Ecto neural progenitor cell (in vitro differentiated cells): ENCODE measurements at places on chromosomes 3 and 15.

DNA sequence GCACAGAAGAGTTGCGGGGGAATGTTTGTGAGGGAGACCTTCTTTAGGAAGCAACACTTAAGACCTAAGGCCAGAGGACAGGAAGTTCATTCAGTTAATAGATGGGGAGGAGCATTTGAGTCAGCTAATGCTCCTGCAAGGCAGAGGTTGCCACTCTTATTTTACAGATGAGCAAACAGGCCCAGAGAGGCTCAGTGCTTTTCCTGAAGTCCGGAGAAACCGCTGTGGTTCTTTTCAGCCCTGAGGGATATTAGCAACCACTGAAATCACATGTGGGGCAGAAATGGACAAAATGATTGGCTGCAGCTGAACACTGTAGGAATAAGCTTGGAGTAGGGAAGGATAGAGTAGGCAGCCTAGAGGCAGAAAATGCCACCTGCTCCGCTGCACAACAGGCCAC lies 33.3 kb upstream of the RTP4 start:
- DNase-seq = no peak

GRCh38 chr15:31852933-31853799 lies 177.1 kb upstream of the CHRNA7 start:
- DNase-seq = no peak

GRCh38 chr15:86077070-86077469 lies 2.6 kb upstream of the AGBL1 start:
- DNase-seq = no peak

- no peak for DNase-seq
Observed at GRCh38 chr3:72830452-72831223, 17.6 kb downstream of the SHQ1 start.

- DNase-seq = no peak
Observed at GRCh38 chr3:14703791-14704190, 28.9 kb downstream of the C3orf20 start.

DNA sequence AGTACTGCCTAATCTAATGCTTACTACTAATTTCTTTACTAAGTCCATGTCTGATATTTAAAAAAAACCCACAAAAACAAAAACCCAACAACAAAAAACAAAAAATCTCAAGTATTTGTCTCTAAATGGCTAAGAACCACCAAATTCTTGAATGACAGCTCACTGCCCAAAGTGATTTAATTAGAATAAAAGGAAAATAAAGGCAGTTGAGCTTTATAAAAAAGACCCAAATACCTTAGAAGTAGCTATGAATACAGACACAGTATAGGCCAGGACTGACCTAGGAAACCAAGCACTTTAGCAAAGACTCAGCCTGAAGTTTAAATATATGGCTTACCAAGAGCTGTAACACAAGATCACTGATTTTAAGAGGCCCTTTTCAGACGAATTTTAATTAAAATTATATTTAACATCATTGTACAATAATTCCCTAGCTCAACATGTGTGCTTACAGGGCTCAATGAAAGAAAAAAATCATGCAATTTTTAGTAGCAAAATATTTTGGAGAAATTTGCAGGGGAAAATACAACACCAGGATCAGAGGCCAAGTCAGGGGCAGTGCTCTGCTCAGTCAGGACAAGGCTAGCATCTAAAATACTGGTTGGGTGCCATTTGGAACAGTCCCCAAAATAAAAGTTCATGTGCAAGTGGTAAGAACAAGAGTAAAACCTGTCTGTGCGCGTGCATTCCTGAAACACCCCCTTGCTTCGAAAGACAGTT lies 24.8 kb downstream of the UQCC5 start:
- no peak for DNase-seq

DNA sequence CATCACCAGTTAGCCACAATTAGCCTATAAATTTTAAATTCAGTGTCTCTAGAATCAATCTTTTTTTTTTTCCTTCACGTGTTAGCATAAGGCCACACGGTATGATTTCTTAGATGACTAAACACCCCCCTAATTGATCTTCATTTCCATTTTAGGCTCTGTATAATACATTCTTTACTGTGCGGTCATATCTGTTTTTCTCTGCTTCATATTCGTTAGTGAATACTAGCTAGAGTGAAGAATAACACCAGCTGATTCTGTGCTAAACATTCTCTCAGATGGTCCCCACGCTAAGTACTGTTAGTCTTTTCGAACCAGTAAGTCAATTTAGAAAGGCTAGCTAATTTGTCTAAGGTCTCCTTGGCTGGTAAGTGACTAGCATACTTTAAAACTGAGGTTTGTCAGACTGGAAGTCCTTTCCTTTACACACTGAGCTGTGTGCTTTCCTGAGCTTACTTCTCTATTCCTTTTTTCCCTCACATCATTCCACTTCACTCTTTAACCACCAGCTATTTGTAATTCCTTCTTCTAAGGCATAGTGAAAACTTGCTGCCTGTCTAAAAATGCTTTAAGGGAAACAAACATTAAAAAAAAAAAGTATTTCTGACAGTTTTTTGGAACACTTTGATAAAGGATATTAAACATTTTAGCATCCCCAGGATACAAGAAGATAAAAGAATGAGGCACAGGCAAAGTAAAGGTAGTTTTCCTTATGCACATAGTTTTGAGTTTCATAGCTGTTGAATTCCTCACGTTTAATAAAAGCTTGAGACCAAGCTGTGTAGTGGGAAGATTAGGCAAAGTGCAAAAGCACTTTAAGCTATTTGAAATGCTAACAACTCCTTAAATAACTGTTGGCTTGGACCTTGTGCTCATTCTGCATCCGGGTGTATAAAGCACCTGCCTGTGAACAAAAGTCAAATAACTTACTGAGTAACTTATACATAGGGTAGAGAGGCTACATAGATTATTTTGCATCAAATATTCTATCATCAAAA lies 17.1 kb downstream of the ZFAND6 start:
- DNase-seq = no peak

DNA sequence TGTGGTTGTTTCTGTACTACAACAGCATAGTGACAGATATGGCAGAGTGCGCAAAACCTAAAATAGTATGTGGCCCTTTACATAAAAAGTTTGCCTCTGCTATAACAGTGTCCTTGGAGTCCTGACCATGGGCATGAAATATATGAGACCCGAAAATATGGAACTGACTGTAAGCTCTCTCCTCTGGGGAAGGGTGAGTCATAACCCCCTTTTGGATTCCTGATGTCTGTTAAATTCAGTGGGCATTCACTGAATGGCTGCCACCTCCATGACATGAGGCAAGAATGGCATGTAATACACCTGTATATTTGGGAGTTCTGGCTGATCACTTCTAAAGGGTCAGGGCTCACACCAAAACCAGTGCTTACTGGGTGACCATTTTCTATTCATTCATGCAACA lies 6.1 kb downstream of the TBC1D2B start:
- DNase-seq = no peak

- no peak for DNase-seq
Observed at GRCh38 chr3:29267226-29267625, 13.6 kb upstream of the RBMS3 start.

DNA sequence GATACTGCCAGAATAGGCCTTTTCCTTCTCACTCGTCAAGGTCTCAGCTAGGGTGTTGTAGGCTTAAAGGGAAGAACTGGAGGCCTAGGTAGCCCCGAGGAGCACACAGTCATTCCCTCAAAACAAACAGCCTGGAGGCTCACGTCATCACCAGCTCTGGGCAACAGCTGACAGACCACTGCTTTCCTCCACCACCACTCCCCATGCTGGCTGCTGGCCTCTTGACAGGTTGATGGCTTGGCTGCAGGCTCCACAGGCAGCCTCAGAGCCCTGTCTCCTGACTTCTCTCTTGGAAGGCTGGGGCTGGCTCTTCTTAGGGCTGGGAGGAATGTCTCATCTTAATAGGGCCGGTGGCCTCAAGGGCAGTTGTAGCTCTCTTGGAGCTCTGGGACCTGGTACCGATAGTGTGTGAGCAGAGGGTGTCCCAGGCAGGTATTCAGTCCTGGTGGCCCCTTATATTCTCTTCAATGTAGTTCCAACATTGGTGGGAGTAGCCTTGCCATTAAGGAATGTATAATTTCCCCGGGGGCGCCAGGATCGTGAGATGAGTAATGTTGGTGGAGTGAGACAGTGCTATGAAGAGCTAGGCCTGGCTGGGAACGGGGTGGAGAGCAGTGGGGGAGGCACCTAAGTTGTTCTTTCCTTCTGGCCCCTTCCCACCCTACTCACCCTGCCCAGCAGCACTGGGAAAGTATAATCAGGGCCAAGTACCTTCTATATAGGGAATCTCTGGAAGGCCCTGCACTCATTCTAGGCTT lies 6.1 kb upstream of the AP2M1 start:
- no peak for DNase-seq

GRCh38 chr3:12148183-12148940 lies 10.3 kb downstream of the TIMP4 start:
- DNase-seq = no peak

- no peak for DNase-seq
Observed at GRCh38 chr3:188067932-188068331, 86.0 kb upstream of the LPP start.

- no peak for DNase-seq
Observed at GRCh38 chr3:121663171-121663847, 2.6 kb upstream of the HCLS1 start.

DNA sequence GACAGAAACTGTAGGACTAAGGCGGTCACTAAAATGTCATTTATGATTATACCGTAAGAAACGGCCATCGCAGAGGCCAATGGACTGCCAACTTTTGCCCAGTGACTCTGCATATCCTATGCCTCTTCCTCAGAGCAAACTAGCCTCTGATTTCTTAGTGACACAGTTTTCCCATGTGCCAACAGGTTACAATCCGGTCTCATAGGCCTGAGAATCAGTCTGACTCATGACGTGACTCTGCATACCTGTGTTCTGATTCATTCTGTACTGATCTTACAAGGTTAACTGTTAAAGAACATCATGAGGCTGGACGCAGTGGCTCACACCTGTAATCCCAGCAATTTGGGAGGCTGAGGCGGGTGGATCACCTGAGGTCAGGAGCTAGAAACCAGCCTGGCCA lies 17.8 kb downstream of the RUBCN start:
- no peak for DNase-seq

DNA sequence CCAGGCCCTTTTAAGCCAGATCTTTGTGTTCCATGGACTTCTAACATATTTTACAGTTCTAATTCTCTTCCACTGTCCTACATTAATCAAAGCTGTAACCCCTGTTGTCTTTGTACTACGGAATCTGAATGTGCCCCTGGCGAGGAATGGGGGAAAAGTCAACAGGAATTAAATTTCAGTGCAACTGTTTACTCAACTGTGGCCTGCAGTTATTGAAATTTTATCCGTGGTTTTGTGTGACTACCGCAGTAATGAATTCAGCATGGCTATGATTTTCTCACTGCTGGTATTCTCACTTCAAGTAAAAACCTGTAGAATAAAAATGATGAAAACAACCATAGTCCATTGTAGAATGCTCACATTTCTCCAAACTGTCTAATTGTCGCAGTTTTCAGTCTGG lies 388.0 kb downstream of the FOXP1 start:
- DNase-seq = no peak

- DNase-seq = peak; percentile 45
Observed at GRCh38 chr15:31472636-31473384, 146.2 kb downstream of the KLF13 start.

DNA sequence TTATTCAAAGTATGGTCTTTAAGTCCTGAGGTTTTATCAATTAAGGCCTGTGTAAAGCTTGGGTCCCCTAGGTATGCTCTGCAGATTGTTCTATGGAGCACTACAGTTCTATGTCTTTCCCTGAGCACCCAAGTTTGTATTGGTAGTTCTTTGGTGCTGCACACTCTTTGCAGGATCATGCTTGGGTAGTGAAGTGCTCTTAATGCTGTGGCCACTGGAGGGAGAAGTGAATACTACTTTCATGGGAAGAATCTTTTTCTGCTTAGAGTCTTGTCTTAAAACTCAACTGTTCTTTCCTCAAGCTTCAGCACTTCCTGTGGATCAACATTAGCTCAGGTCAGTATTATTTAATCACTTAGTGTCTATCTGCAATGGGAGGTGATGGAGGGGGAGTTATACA lies 93.6 kb upstream of the CFAP20DC start:
- no peak for DNase-seq

DNA sequence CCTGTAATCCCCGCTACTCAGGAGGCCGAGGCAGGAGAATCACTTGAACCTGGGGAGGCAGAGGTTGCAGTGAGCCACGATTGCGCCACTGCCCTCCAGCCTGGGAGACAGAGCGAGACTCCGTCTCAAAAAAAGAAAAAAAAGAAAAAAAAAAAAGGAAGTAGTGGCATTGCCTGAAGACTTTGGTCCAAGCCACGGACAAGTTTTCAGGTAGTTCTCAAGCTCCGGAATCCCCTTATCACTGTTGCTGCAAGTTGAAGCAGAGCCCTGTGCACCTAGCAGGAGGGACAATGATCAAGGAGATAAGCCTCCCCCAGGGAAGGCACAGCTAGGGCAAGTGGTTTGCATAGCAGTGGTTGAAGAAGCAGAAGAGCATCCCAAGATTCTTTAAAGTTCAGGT lies 97.6 kb downstream of the MEX3B start:
- DNase-seq = no peak

- no peak for DNase-seq
Observed at GRCh38 chr3:176816937-176817336, 380.3 kb downstream of the TBL1XR1 start.

DNA sequence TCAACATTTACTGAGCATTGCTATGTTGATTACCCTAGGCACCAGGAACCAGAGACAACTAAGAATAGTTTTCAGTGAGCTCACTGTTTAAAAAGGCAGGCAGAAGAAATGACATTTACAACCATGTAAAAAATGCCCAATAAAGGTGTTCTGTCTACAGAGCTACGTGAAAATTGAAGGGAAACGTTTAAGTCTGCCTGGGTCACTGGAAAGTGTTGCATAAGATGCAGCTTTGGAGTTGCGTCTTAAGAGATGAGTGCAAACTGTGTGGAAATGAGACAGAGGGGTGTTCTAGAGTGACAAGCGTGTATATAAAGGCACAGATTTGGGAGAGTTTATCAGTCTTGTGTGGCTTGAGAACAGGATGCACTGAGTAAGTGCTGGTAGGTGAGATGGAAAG lies 278.7 kb upstream of the GOLGA6L4 start:
- DNase-seq = no peak

- no peak for DNase-seq
Observed at GRCh38 chr15:63974021-63974420, 72.3 kb downstream of the DAPK2 start.

DNA sequence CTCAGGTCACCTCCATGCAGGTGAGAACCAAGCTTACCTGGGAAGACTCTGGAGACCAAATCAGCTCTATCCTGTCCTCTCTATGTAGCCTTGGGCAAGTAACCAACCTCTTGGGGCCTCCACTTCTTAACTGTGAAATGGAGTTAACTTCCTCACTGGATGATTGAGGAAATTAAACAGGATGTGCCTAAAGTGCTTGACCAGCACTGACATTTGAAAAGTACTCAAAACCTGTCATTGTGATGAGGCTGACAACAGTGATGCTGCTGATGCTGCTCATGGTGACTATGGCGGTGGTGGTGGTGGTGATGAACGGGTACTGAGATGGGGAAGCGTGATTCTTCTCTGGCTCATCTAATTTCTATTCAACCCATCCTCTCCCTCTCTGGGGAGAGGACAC lies 22.3 kb downstream of the VIPR1 start:
- DNase-seq = no peak

GRCh38 chr3:127042634-127043033 lies 59.7 kb downstream of the PLXNA1 start:
- no peak for DNase-seq
